Fibroblast of mammary gland (primary cell): ENCODE measurements at places on chromosomes 4 and X.

DNA sequence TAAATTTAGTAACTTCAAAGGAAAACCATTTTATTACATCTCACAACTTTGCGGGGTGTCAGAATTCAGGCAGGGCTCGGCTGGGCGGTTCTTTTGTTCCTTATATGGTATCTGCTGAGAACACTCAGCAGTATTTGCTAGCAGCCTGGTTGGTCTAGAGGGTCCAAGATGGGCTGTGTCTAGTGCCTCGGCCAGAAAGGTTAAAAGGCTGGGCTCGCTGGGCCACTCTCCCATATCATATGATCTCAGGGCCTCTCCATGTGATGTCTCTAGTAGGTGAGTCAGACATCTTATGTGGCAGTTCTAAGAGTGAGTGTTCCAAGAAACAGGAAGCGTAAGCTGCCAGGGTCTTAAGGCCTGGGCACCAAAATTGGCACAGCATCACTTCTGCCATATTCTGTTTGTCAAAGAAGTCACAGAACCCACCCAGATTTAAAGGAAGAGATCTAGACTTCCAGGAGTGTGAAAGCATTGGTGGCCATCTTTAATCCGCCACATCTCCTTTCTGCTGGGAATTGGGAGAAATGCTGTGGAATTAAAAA is 100.9 kb upstream of the ATP6AP2 start:
- peak; percentile 6 for DNase-seq

DNA sequence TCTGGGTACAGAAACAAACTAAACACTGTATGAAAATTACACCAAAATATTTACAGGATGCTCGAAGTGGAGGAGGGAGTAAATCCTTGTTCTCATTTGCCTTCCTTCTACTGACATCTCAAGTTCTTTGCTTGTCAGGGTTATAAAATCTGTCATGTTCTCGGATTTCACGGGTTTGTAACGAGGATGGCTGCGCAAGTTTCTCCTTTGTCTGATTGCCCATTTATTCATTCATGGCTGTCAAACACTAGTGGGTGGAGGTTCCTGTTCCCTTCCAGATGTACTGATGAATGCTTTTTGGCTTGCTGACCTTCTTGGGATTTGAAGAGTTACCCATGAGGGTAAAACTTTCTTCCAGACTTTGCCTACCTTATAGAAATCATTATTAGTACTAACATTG is 206.9 kb downstream of the SPCS3 start:
- DNase-seq, result no peak

- DNase-seq, result no peak
Measured at GRCh38 chr4:25958110-25958509, 44.1 kb downstream of the SMIM20 start.

DNA sequence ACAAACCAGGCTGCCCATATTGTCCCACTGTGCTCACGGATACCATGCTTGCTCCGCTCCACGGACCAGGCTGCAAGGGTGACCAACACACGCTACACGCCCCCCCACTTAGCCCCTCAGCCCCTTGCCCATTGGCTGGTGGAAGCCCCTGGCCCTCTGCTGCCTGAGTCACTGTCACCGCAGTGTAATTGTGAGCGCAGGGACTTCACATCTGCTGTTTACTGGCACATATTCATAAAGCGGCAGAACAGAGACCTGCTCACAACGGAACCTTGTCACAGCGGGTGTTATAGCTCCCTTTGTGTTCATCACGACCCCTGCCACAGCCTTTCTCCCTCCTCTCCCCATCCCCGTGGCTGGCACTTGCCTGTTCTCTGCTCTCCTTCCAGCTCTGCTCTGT is 83.7 kb downstream of the PSAPL1 start:
- DNase-seq, result no peak

DNA sequence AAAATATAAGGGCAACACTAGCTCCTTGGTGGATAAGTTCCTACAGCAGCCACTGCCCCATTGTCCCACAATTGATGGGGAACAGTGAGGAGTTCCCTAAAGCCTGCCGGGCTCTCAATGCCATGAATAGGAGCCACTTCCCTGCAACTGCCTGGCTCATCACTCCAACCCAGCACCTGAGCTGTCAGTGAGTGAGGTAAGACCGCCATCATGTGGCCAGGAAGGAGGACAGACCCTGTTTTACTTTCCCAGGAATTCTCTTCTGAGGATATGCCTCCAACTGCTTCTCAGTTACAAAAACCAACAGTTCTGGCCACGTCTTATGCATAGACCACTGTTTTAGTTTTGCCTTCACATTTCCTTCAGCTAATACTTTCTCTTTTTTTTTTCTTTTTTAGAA is 45.5 kb downstream of the SRPX start:
- DNase-seq, result no peak

DNA sequence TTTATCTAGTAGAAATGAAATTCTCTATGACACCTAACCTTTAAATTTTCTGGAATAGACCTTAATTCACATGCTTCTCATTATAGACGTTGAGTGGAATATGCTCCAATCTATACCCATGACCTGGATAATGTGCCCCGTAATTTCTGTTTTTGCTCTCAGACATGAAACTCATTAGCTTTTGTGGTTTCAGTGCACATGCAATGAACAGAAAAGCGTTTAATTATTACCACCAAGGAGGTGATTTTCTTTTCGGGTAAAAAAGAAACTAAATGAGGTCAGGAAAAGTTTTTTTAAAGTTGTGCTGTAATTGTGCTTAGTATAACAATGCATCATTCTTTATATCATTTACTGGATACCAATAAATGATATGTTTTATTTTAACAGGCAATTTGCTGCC is 1703.9 kb upstream of the TENM3 start:
- no peak for DNase-seq

GRCh38 chrX:15676886-15677285 is 12.3 kb upstream of the CLTRN start:
- no peak for DNase-seq

DNA sequence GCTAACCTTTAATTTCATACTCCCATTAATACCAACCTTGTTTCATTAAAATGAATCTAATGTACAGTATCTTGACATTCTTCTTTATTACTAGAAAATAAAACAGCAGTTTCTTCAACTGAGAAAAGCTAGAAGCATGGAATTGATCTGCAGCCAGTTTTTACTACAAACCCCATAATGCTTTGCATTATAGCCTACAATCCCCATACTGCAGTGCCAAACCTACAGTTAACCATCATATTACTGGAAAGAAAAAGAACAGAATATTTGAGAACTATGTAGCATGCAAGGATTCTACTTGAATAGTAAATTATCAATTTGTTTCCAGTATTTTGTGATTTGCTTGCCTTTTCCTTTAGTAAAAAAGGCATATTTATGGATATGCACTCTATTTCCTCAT is 3.2 kb upstream of the IL1RAPL1 start:
- no peak for DNase-seq

DNA sequence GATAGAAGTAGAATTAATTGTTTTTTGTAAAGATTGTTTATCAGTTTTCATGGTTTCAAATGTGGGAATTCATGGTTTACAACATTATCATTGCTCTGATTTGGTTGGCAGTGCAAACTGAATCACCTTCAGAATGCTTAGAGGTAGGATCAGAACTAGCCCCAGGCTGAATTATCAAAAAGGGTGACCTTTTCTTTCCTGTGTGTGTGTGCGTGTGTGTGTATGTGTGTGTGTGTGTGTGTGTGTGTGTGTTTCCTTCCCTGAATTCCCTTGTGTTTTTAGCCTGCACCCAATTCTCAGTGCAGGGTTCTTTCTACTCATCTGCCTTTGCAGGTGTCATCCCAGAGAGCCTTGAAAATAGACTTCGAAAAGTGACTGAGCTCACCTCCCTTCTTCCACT is 125.0 kb downstream of the BMPR1B start:
- no peak for DNase-seq

DNA sequence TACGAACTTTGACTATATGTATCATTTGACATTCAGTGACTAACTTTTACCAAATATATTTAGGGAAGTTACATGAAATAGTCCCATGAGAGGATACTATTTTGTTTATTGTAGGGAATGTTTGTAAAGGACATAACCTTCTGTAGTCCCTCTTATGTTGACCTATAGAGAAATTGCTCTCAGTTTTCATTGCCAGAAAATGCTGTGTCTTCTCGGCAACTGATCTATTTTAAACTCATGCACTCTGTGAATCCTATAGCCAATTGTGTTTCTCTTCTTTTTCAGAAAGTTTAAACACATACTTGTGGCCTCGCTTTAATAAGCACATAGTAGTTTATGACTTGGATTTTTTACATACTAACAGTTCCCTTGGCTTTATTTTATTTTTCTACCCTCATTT is 38.2 kb downstream of the DMP1 start:
- DNase-seq, result no peak

DNA sequence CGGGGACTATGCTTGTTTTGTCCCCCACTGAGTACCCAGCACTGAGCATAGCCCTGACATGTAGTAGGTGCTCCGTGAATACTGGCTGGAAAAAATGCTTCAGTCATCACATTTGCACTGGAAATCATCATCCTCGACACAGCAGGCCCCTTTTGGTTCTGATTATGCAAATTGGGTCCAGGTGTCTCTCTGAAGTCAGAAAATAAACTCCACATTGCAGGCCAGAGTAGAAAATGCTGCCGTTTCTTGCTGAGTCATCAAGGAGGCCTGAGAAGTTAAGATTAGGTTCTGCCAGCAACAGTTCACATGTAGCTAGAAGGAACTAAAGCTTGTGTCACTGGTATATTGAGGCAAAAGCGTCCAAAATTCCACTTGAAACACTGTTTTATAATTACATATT is 15.0 kb upstream of the STK32B start:
- peak; percentile 75 for DNase-seq

- DNase-seq, result peak; percentile 65
Measured at GRCh38 chr4:120709991-120710390, 212.5 kb downstream of the PRDM5 start.

DNA sequence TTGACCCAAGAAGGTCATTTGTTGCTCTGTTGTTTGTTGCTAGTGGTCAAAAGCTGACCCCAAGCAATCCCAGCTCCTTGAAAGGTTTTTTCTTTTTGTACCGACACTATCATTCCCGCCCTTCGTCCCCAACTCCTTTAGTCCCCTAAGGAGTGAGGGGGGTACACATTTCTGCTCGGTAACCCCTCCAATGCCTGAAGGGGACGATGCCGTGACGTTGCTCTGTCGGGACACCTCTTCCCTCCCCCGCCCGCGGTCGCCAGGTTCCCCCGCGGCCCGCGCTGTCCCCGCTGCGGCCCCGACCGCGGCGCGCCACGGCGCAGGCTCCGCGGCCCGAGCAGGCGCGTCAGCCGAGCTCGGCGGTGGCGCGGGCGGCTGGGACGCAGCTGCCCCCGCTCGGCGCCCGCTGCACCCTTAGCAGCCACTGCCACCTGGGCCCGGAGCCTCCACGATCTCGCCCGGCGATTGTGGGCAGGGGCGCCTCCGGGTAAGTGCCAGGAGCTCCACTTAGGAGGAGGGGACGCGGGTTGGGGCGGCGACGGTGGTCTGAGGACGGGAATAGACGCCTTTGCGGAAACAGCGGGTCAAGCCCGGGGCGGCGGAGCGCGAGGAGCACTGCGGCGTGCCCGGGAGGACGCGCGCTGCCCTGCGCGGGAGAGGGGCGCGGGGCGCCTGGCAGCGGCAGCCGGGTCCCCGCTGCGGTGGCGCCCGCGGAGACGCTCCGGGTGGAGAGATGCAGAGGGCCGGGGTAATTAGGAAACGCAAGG is at the start of gene GLRB:
Gene GLRB, plus strand, starts transcription at position 340 of the 767 bp plus-strand sequence. CDS start 1,875 bp downstream, outside the sequence.
- DNase-seq, result no peak

DNA sequence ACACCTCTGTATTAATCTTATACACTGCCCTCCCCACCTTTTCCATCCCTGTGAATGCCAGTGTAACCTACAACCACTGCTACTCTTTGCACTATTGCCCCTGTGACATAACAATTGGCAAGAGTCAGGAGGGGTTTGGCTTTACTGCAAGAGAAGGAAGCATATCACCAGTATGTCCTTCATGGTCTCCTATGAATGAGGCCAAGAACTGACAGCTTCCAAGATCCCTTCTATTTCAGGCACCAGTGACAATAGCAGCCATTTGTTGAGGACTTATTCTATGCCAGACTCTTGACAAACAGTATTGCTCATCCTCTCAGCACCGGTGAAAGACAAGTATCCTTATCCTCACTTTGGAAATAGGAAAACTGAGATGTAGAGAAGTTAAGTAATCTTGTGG is 363.9 kb downstream of the MID1IP1 start:
- no peak for DNase-seq

GRCh38 chr4:20203508-20203907 is 48.2 kb upstream of the SLIT2 start:
- peak; percentile 98 for DNase-seq

DNA sequence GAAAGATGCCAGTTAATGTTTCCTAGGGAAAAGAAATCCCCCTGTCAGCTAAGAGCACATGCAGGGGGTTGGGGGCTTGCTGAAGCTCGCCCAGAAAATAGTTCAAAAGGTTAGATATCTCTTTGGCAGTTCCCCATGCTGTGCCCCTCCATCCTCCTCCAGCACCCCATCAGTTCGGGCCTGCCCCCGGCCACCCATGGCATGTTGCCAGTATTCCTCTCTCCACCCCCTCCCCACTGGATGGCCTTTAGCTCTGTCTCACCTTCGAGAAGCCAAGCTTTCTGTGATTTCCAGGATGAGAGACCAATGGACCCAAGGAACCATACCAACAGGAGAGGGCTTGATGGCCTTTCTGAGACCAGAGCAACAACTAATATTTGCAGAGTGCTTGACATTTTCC is 5.2 kb downstream of the RAB33A start:
- no peak for DNase-seq

GRCh38 chr4:170259631-170260153 is 169.9 kb upstream of the AADAT start:
- peak; percentile 93 for DNase-seq

GRCh38 chr4:76896614-76897535 is 1.1 kb downstream of the SOWAHB start:
- no peak for DNase-seq

DNA sequence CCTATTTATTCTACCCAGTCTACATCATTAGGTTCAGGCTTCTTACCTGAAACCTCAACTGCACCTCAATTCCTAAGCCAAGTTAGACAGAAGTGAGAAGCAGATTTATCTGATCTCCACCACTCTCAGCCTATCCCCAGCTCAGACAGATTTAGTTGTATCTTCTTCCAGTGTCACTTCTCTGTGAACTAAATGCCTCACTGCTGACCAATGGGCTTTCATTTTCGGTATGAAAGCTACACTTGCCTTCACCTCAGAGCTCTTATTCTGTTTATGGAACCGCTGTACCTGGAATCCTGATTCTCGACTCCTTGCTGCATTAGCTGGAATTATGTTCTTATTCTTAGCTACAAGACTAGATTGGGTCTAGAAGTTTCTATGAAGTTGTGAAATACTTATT is 833.2 kb downstream of the CCSER1 start:
- DNase-seq, result no peak

- DNase-seq, result peak; percentile 65
Measured at GRCh38 chr4:184475096-184475461, 729 bp upstream of the IRF2 start.

GRCh38 chr4:28557755-28558154 is 1697.1 kb downstream of the STIM2 start:
- peak; percentile 88 for DNase-seq
